ACHN (cell line): ENCODE measurements at places on chromosomes 6 and 20.

DNA sequence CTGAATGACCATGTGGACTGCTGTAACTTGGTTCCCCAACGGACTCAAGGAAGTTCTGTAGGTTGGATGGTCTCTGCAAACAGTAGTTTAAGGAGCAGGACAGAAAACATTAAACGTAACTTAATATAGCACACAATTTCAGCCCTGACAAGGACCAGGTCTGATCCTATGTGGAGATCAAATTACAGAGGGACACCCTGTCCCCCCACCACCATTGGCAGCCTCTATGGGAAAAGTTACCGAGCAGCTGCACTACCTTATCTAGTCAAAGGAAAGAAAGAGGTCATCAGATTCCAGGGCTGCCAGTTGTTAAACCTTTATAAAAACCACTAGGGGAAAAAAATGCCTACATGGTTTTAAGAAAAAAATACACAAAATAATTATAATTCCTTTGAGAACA is 191.5 kb upstream of the RSPO3 start:
- DNase-seq, result no peak

- peak; percentile 18 for DNase-seq
Observed at GRCh38 chr6:51049983-51050877, 231.6 kb downstream of the TFAP2B start.

- no peak for DNase-seq
Observed at GRCh38 chr6:43950051-43950605, 177.1 kb downstream of the MRPL14 start.

GRCh38 chr6:1625794-1626435 is 16.2 kb downstream of the FOXC1 start:
- DNase-seq, result no peak

DNA sequence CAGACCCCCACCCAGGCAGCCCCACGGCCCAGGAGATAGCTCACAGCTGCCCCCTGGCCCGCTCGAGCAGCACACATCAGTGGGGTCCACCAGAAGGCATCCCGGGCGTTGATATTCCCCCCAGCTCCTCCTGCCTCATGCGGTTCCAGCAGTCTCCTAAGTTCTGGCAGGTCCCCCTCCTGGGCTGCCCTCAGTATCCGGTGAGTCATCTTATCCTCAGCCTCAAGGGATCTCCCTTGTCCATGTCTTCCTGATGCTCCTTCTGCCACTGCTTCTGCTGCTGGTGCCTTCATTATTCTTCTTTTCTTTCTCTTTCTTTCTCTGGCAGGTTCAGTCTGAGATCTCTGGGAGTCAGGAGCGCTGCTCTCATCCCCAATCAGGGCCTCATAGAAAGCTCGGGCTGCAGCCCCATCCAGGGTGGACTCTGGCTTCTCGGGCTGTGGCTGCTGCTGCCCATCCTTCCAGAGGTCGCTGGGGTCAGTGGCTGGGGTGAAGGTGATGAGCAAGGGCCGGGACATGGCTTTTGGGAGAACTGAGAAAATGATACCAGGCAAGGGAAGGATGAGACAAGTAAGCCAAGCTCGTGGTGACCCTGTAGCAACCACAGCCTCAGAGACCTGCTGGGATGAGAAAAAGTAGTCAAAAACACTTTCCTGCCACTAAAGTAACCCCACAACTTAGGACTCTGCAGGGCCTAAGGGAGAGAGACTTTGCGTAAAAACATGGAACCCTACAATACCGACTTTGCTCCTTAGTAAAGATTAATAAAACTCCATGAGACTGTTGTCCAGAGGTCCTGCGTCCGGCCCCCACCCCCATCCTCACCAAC is 622 bp downstream of the GPANK1 start:
- peak; percentile 70 for DNase-seq

DNA sequence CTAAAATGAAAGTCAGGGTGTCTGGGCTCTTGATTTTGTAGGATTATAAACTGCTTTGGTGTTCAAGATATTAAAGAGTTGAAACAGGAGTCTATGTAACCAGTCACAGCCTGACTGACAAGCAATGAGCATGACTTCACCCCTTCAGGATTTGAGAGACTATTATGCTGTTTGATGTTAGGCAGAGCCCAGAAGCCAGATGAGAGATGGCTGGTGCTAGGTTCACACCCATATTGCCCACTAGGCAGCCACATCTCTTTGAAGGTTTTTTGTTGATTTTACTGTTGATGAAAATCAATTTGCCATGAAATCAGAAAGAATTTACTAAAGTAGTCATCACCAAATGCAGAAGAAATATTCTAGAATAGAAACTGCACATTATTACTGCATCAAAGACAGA is 243.6 kb downstream of the KHDRBS2 start:
- no peak for DNase-seq

- DNase-seq, result no peak
Observed at GRCh38 chr20:25484224-25484846, 76.9 kb downstream of the GINS1 start.
